ENCODE measurements at places on chromosomes 2 and 18. TPM values are rescaled to one million over a fixed set of nuclear protein-coding genes. Genes with fewer than 3 reads are reported as not detected.

Gene TCF4
- polyA plus RNA-seq = 29.0 TPM

Gene KIAA2012
- 0.04 TPM for polyA plus RNA-seq

Gene HOXD12
- polyA plus RNA-seq = not detected

Gene PPP4R1
- 70.9 TPM for polyA plus RNA-seq

- no peak for DNase-seq
Observed at GRCh38 chr2:195535911-195536522, 121.0 kb upstream of the SLC39A10 start.

- DNase-seq = no peak
Observed at GRCh38 chr2:150552041-150552820, 64.8 kb upstream of the RND3 start.

DNA sequence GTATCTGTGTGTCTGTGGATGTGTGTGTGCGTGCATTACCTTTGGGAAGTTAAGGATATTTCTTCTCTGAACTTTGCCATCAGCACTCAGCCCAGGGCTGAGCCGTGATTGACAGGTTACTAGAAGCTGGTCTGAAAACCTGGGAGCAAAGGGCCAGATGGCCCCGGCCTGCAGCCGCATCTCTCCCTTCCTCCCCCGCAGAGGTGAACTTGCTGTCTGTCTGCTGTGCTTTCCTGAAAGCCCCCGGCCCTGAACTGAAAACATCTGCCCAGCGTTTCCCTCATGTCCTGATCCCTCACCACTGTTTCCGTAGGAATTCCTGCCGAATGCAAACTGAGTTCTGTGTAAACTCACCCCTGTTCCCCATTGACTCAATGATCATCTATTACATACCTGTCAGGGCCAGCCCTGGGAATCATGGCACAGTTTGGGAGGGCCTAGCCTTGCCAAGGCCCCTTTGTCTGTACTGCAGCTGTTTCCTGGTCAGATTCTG is 45.8 kb downstream of the MYCN start:
- no peak for DNase-seq

GRCh38 chr2:16625201-16625729 is 40.4 kb downstream of the CYRIA start:
- no peak for DNase-seq

All from IMR-90 (cell line).